ENCODE measurements at places on chromosomes 16 and 17. TPM values are rescaled to one million over a fixed set of nuclear protein-coding genes. Genes with fewer than 3 reads are reported as not detected.

Gene MYH11
- not detected for total RNA-seq

Gene NHLRC4
- 3.0 TPM for total RNA-seq

Gene BFAR
- total RNA-seq: 71.2 TPM

Gene SYNGR3
- 2.2 TPM for total RNA-seq

DNA sequence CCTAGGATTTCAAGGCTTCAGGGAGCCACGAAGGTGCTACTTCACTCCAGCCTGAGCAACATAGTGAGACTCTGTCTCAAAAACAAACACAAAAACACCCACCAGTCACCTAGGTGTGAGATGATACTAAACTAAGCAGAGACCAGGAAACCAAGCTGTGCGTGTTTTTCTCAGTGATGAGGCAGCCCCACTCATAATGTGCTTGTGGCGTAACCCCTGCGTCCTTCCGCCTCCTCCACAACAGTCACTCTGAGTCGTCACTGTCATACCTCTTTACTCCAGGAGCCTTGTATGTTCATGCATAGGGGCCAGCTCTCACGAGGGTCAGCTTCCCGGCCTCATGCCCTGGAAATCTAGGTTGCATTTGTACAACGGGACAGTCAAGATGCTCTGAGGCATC is 31.1 kb upstream of the SLC47A1 start:
- no peak for DNase-seq

- DNase-seq: no peak
Measured at GRCh38 chr17:50668025-50668837, 33.5 kb downstream of the ABCC3 start.

DNA sequence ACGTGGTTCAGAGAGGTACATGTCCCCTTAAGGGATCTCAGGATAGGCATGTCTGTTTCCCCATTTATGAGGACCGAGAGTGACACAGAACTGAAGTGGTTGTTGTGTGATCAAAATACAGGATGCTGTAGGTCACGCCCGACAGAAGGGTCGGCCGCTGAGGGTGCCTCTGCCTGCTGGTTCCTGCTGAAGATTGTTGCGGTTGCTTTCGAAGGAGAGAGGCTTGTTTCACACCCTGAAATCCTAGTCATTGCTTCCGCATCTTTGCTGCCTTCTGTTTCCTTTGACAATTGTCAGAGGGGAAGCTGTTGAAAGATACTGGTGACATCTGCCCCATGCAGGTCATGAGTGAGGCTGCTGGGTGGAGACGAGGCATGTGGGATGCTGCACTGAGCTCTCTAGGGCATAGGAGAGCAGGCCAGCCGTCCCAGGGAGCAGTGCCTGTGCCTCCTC is 3.8 kb upstream of the NAT9 start:
- DNase-seq: peak; percentile 53

GRCh38 chr17:17362540-17362930 is 59.4 kb downstream of the NT5M start:
- no peak for DNase-seq

DNA sequence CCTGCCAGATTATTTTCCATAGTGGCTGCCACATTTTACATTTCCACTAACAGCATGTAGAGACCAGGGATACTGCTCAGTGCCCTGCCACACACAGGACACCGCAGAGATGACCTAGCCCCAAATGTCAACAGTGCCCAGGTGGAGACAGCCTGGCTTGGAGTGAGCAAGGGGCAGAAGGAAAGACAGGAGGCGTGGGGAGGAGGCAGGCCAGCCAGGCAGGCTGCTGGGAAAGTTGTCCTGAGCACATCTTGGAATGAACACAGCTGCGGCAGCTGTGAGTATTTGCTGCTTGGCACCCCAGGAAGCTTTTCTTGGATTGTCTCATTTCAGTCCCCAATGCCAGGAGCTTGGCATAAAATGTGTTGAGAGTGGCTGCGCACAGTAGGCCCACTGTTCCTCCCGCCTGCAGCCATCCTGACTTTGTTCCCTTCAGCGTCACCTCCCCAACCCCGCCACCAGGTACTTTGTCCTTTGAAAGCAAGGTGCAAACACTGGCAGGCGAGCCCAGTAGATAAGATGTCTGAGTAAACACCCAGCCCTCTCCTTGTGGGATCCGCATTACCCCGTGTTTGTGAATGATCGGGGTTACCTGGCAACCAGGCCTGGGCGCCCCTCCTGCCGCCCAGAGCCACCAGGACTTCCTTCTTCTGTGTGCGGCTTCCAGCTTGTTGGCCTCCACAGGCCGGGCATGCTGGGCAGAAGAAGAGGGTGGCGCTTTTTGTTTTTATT is 114.0 kb downstream of the CMIP start:
- DNase-seq: no peak

DNA sequence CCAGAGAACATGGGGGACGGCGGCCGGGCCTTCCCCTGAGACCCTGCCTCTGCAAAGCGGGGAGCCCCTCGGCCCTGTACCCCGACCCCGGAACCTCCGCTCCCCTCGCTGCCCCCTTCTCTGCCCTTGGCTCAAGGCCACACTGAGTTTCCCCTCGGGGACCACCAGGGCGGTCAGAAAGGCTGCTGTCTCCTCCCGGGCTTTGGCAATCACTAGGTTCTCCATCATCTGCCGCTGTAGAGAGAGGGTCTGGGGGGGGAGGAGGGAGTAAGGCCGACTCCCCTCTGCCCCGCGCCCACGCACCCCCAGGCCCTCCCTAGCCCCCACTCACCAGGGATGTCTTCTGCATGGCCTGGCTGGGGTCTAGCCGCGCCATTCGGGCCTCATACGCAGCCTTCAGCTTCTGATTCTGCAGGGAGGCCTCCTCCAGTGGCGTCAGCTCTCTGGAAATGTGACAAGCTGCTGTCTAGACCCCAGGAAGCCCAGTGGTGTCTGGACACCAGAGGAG is 8.4 kb downstream of the VPS9D1 start:
- no peak for DNase-seq

DNA sequence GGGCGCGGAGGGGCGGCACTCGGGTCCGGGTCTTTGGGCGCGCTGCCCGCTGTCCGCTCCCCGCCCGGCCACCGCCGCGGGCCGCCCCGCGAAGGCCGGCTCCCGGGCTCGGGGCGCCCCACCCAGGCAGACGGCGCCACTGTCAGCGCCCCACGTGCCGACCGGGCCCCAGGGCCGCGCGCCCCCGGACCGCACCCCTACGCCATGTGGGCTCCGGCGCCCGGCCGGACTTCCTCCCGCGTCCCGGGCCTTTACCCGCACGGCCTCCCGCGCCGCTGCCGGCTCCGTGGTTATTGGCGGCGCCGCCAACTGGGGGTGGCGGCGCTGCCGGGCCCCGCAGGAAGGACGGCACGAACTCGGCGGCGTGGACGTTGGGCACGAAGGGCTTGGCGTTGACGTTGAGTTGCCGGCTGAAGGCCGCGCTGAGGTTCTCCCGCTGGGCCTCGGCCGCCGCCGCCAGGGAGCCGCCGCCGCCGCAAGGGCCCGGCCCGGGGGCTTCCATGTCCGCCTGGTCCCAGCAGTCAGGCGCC is 577 bp downstream of the GSPT1 start:
- peak; percentile 68 for DNase-seq

- DNase-seq: no peak
Measured at GRCh38 chr17:43949781-43950180, 4.0 kb downstream of the PYY start.

GRCh38 chr17:21288571-21289017 is 4.1 kb downstream of the MAP2K3 start:
- peak; percentile 47 for DNase-seq

DNA sequence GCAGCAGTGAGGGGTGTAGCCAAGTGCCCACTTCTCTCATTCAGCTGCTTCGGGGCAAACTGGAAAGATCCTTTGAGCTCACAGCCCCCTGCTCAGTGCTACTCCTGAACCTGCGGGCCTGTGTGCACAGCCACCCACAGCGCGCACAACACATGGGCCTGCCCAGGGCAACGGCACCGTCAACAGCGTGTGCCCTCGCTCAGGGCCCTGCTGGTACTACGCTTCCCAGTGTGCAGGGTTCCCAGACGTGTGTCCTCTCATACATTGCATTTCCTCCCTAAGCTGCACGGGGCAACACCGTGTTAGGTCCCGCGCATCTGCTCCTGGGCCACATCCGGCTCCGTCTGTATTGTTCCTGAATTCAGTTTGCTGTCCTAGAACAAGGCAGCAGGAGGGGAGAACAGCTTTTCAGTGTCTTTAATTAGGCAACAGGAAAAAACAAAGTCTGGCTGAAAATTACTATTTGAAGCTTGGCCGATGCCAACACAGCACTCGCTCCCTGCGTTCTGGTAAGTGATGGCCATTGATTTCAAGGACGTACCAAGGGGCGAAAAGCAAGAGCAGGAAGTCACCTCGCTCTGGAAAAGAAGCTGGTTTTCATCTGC is 15.2 kb downstream of the MRM3 start:
- no peak for DNase-seq

DNA sequence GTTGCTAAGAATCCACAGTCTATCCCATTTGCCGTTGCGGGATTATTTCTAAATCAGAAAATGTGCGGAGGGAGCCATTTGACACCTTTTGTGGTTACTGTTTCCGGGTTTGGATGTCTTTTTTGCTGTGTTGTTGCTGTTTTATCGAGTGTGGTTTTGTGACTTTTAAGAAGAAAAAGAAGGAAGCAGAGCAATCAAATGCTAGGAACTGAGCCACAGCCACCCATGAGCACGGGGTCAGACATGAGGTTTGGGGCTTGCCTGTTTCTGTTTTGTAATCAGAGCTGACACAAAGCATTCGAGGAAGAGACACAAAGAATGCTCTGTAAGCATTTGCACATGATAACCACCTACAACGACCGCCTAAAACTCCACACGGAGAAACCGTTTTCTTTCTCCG is 53.1 kb upstream of the CHMP6 start:
- peak; percentile 59 for DNase-seq

- no peak for DNase-seq
Measured at GRCh38 chr16:84931506-84931905, 79.8 kb downstream of the ZDHHC7 start.

GRCh38 chr17:36501351-36501750 is 14.9 kb downstream of the ZNHIT3 start:
- DNase-seq: no peak

- peak; percentile 72 for DNase-seq
Measured at GRCh38 chr17:42531455-42532354, 4.3 kb upstream of the NAGLU start.

DNA sequence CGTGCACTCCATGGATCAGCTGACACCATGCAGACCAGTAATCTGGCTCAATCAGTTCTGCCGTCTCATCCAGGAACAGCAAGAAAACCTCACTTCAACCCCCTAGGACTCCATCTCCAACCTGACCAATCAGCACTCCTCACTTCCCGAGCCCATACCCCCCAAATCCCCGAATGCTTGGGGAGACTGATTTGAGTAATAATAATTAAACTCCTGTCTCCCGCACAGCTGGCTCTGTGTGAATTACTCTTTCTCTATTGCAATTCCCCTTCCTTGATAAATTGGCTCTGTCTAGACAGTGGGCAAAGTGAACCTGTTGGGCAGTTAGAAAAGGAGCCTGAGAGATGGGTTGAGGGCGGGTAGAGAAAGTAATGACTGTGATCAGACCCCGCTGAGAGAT is 320.0 kb downstream of the HAPSTR1 start:
- DNase-seq: no peak

GRCh38 chr16:69346683-69347082 is 4.9 kb downstream of the TMED6 start:
- DNase-seq: no peak

Data from activated naive CD8-positive, alpha-beta T cell treated with anti-CD3 and anti-CD28 coated beads, Interleukin-2, amount 10 ng/mL, durations not matched to agents 7 days and 5 days (primary cell).